ENCODE measurements at places on chromosomes 1 and 21.
A peak's percentile ranks its signal among the peaks of the same experiment; 100 is the strongest.

DNA sequence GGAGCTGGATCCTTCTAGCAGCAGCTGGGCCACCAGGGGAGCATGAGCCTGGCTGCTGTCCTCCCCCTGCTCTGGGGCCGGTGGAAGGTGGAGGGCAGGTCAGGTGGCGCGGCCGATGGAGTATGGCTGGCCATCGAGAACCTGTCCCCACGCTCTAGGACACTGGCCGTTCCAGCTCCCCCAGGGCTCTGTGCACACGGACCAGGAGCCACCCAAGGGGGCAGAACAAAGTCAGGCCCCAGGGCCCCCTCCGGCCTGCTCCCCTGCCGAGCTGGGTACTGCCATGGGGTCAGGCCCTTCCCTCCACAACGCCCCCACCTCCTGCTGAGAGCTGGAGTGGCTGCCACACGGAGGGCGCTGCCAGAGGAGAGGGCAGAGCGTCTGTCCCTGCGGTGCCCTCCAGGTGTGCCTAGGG lies 4.5 kb upstream of the PLCH2 start:
- DNase-seq: no peak

- DNase-seq: no peak
Measured at GRCh38 chr1:150126811-150127210, 22.9 kb upstream of the PLEKHO1 start.

GRCh38 chr21:31221043-31221442 lies 123.0 kb downstream of the TIAM1 start:
- no peak for DNase-seq

- DNase-seq: no peak
Measured at GRCh38 chr1:152946651-152947256, at the start of gene SPRR5. SPRR5 (plus strand) TSS chr1:152947206; CDS start chr1:152948555, 1,349 bp downstream.

DNA sequence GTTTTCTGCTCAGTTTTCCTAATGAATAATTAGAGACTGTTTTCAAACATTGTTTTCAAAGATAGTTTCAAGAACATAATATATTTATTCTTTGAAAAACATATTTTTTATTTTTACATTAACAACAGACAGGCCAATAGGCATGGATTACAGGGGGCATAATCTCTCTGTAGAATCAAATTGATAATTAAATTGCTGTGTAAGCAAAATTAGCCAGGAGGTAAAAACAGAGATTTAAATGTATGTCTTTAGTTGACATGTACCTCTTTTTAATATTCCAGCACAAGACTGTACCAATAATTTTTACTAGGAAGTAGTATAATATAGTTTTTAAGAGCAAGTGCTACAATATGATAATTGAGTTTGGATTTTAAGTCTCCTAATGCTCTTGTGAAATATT lies 1444.5 kb downstream of the BRINP3 start:
- no peak for DNase-seq

DNA sequence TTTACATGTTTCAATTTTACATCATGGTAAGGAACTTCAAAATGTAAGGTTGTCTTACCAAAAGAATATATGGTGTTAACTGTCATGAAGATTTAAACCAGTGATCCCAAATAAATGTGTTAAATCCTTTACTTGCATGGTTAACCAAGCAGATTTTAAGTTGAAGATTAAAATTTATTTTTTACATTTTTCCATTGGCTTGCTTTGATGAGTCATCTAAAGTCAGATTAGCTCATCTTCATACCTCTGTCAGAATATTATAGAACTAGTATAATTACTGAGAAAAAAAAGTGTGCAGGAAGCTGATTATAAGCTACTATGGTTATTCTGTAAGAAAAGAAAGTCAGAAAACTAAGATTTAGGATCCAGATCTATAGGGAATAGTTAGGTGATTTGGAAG lies 95.3 kb upstream of the DPH5 start:
- DNase-seq: no peak

DNA sequence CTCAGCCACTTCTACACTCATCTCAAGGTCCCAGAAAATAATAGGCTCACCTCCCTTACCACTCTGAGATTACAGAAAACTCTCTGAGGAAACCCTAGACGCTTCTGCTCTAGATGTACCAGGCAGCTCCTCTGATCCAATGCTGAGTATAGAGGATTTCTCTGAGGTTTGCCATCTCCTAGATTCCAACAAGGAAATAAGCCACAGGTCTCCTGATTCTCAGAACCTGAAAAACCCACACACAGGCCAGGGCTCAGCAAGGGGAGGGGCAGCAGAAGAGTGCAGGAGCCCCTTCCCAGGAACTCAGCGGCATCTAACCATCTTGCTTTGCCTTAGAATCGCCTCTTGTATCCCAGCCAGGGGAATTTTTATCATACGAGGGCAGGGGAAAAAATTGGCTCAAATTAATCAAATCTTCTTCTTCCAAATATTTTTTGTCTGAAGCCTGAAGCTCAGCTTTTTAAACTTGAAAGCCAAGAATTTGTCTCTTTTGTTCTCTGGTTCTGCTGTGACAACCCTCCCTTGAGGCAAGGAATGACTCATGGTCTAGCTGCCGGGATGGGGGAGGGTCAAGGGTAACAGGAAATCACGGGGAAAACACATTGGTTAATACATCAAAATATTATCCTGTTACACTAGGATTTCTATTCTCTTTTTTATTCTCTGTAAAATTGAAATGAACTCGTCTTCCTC lies 30.8 kb downstream of the GORAB start:
- DNase-seq: peak; percentile 21

DNA sequence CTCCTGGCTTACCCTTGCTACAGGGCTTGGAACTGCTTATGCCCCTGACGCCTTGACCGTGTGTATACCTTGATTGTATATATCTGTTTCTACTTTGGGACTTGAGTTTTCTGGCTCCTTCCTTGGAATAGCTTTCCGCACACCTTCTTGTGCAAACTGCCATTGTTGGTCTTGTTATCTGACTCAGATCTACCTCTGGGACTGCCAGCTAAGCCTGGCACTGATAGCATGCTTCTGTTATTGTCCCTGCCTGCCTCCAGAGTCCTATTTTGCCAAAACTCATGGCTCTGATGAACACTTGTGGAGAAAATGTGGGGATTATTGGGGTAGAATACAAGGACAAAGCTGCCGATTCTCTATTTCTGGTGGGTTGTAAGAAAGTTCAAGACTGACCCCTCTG lies 15.4 kb downstream of the FMOD start:
- DNase-seq: no peak

DNA sequence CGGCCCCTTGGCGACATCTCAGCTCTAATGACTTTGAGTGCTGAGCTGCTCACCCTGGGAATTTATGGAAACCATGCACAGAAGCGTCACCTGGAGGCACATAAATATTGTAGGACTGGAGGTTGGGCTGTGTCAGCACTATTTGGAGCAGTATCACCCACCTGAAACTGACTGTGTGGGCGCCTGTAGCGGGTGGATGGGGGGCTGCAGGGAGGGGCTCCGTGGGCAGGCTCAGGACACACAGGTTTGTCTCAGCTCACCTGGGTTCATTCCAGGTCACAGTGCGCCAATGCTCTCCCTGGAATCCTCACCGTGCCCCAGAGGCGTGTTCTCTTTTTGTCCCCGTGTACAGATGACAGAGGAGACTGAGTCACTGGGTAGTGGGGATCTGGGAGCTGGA lies 74.8 kb upstream of the ACTL8 start:
- no peak for DNase-seq

DNA sequence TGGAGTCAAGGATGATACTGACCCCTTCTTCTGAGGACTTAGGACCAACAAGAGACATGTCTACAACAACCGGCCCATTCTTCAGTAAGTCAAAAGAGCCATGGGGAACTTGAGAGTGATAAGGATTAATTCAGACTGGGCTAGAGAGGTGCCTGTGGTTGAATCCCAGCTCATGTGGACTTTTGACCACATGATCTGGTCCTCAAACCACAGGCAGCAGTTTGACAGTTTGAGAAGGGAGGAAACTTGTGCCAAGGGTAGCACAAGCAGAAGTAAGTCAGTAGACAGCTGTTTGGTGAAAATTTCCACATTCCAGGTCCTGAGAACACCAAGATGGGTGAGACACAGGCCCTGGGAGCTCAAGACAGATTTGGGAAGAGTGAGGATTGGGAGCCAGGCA lies 19.8 kb downstream of the SH3BP5L start:
- DNase-seq: peak; percentile 79

DNA sequence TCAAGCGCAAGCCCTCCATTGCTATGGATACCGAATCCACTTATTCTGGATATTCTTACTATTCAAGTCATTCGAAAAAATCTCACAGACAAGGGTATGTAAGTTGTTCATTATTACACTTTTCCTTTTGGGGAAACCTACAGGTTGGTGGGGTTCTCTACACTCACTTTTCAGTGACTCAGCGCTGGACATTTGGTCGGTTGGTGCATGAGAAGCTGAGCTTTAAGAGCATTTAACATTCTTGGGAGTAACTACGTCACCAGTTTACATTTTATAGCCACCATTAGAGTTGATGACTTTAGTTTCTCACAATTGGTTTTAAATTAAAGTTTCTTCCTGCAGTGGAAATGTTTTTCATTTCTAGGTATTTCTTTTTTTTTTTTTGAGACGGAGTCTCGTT lies 9.6 kb downstream of the VANGL1 start:
- DNase-seq: no peak

DNA sequence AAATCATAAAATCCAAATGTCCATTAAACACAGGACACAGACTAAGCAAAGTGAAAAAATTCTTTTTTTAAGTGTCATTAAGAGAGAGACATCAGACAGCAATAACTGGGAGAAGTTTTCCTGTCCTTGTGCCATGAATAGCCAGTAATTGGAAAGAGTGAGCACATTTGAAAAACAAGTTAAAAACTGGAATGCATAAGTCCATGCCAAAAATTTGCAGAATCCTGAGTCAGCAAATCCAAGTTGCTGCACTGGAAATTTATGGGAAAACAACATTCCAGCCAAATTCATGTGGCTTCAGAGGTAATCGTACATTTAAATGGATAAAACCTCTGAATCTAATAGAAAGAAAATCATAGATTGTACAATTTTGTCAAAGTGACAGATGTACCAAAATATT lies 291.4 kb downstream of the LRRC40 start:
- no peak for DNase-seq

GRCh38 chr1:228151180-228151925 lies 1.6 kb downstream of the GJC2 start:
- no peak for DNase-seq

GRCh38 chr1:231220801-231221200 lies 20.2 kb upstream of the GNPAT start:
- no peak for DNase-seq

- no peak for DNase-seq
Measured at GRCh38 chr1:179803104-179803503, 60.0 kb downstream of the FAM163A start.

GRCh38 chr1:244361764-244362473 lies 89.8 kb downstream of the ADSS2 start:
- DNase-seq: no peak

GRCh38 chr1:20466273-20466672 lies 19.7 kb downstream of the CAMK2N1 start:
- DNase-seq: no peak

DNA sequence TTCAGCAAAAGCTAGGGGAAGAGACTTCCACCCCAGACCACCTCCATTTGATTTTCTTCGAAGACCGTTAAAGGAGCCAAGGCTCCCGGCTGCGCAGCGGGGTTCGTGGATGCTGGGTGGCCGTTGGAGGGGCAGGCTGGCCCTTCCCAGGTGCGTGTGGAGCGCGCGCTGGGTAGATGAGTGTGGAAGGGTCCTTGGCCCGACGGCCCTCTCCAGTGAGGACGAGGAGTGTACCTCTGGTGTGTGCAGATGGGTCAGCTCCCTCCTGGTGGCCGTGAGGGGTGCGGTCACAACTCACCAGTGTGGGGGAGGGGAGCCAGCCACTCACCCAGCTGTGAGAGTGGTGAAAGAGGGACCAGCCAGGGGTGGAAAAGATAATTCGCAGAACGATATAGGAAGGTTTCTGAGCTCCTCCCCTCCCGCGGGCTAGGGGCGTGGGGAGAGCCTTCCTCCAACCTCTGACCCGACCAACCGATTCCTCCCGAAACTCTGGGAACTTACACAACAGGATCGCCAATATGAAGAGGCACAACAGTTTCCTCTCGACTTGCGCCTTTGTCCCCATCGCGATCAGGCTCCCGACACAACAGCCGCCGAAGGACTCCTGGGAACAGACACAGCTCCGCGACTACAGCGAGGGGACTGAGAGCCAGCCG lies at the start of gene F11R:
Gene F11R (minus strand): TSS at position 644 of the 656 bp plus-strand sequence. CDS start 79 bp downstream, at position 565.
- peak; percentile 81 for DNase-seq

DNA sequence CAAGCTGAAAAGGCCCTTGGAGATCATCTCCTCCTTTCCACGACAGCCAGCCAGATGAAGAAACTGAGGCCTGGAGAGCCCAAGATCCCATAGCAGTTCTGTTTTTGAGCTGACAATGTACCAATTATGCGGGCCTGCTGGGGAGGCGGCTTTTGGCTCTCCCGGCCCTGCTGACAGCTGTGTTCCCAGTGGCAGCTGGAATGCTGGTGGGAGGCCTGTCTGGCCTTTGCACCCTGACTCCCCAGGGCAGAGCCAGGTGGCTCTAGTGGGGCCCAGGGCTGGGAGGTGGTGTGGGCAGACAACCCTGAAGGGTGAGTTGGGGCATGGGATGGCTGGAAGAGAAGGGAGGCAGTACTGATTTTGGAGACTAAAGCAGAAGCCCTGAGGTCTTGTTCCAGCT lies 30.7 kb upstream of the WASF2 start:
- no peak for DNase-seq

DNA sequence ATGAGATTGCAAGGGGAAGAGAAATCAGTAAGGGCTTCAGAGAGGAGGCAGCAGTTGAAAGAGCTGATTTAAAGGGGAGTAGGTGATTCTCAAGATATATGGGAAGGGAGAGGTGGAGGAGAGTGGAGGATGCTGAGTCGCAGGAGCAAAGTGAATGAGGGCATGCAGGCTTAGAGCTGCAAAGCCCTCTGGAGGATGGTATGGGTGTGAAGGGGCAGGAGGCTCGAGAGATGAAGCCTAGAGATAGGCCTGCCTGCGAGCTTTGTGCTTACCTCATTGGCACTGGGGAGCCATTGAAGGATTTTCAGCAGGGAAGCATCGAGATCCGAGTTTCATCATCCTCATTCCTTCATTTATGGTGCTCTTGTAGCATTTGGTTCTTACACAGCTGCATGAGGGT lies 15.8 kb upstream of the SH2D2A start:
- DNase-seq: no peak

DNA sequence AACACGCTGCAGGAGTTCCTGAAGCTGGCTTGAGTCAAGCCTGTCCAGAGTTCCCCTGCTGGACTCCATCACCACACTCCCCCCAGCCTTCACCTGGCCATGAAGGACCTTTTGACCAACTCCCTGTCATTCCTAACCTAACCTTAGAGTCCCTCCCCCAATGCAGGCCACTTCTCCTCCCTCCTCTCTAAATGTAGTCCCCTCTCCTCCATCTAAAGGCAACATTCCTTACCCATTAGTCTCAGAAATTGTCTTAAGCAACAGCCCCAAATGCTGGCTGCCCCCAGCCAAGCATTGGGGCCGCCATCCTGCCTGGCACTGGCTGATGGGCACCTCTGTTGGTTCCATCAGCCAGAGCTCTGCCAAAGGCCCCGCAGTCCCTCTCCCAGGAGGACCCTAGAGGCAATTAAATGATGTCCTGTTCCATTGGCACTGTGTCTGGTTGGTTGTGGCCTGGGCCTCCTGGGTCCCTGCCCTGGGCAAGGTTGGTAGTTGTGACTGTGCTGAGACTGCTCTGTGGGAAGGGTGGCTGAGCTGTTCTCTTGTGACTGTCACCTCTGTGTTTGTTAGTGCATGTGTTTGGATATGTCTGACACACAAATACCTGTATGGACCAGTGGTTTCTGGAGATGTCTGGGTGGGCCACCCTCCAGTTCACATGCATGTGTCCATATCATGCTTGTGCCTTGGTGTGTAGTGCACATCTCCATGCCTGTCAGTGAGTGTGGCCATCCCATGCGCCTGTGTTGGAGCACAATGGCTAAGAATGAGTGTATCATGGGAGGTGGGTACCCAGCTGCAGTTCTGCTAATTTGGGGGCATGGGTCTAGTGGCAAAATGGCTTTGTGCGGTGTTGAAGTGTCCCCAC lies 1.4 kb downstream of the SH3BGRL3 start:
- no peak for DNase-seq
